ENCODE measurements at places on chromosomes 4 and X.
A peak's percentile ranks its signal among the peaks of the same experiment; 100 is the strongest.

DNA sequence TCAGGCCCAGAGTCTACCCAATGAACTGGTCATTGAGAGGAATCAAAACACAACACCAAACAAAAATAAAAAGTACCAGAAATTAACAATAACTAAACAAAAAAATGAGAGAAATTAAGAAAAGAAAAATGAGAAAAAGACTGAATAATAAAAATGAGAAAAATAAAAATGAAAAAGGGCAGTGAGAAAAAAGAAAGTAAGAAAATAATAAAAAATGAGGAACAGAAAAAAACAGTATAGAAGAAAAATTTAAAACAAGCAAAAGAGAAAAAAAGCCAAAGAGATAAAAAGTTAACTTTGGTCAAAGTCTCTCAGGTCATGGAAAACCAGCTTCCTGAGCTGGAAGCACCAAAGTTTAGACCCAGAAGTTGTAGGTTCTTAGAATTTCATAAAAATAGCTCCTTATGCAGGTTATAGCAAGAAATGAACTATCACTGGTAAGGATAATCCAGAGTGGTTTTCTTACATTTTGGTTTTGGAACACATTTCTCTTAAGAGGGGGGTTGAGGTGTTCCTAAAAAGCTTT lies 51.0 kb upstream of the WDR17 start:
- DNase-seq, result no peak

DNA sequence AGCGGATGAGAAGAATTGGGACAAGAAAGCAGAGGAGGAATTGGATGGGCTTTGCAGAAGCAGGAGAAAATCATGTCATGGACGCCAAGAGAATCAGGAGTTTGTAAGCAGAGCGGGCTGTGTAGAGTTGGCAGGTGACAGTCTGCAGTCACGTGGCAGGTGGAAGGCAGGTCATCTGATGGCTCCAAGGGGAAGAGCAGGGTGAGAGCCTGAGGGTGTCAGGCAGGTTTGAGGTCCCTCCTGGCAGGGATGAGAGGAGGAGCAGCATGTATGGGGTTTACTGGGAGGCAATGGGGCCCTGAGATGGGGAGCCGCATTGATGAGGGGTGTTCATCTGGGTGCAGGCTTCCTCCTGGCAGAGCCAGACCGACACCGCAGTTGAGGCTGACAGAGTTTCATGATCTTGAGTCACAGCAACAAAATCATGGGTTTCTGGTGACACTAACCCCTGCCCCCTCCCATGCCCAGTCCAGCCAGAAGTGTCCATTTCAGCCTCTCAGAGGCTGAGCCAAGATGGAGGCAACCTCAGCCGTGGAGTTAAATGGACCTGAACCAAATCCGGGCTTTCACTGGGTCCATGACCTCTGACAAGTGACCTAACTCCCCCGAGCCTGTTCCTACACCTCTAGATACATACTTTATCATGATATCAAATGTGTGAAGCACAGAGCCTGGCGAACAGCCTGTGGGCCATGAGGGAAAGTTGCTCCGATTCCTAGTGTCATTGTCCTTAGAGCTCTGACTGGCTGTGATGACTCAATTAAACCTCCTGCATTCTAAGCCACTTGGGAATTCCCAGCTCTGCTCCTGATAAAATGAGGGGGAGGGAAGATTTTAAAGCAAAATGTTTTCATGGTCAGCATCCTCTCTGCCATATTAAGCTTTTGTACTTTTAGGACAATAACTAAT lies 36.1 kb downstream of the EVC start:
- no peak for DNase-seq

DNA sequence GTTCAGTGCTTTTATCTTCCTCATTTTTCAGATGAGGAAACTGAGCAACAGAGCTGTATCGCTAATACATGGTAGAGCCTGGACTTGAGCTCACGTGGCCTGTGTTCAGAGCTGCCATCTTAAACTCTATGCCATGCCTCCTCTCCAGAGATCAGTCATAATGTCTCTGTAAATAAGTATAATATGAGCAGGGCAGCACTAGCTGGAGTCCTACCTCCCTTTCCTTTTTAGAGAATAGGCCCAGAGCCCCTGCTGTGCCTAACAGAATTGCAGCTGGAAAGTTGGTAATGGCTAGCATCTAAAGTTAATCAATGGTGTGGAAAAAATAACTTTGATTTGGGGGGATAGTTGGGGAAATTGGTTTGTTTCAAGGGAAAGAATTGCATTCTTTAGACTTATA lies 20.4 kb downstream of the CASP6 start:
- DNase-seq, result no peak

- DNase-seq, result no peak
These were observed 147.2 kb upstream of the BCOR start for GRCh38 chrX:40244980-40245379.

GRCh38 chrX:126063984-126064383 lies 102.1 kb downstream of the DCAF12L2 start:
- DNase-seq, result no peak

GRCh38 chrX:96379951-96380350 lies 304.7 kb upstream of the DIAPH2 start:
- no peak for DNase-seq

- DNase-seq, result no peak
These were observed 94.8 kb downstream of the LARP7 start for GRCh38 chr4:112731715-112732114.

DNA sequence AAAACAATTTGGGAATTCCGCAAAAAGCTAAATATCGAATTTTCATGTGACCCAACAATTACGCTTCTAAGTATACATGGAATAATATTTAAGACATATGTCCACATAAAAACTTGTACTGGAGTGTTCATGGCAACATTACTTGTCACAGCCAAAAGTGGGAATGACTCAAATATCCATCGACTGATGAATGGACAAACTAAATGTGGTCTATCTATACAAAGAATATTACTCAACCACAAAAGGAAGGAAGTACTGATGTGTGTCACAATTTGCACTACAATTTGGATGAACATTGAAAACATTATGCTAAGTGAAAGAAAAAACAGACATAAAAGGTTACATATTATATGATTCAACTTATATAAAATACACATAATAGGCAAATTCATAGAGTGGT lies 71.9 kb downstream of the AFF2 start:
- DNase-seq, result no peak

- no peak for DNase-seq
These were observed 11.5 kb upstream of the CHST7 start for GRCh38 chrX:46561824-46562657.

- no peak for DNase-seq
These were observed 25.4 kb upstream of the PPP2R2C start for GRCh38 chr4:6497796-6498195.

- DNase-seq, result peak; percentile 59
These were observed 136.4 kb downstream of the ZNF674 start for GRCh38 chrX:46408553-46409407.

- no peak for DNase-seq
These were observed 36.1 kb downstream of the RAI2 start for GRCh38 chrX:17824980-17825379.

DNA sequence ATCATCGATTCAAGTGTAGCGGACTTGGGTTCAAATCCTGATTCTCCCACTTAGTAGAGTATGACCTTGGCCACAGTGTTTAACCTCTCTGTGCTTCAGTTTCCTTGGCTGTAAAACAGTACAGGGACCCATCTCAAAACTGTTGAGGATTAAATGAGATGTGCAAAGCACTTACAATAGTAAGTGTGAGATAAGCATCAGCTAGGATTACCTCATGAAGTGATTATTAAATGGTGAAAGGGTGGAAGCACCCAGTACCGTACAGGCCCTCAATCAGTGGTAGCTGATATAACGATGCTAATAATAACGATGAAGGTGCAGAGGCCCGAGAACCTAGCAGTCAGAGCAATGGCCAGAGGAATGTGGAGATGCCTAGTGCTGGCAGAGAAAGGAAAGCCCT lies 45.1 kb downstream of the PRPS1 start:
- no peak for DNase-seq

DNA sequence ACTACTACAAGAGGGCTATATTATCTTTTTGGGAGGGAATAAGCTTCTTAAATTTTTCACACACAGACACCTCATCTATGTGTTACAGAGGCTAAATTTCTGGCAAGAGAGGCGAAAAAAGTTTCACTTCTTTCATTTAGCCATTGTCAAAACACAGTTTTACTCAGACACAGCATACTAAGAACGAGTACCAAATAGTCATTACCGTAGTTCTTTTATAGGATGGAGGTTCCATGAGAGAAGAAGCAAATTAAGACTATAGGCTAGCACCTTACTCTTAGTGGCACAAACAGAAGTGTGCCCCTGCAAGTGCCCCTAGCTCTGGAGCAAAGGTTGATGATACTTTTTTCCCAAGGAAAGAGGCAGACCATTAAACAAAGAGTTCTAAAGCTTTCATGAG lies 26.2 kb downstream of the UGT2B7 start:
- DNase-seq, result no peak

GRCh38 chr4:149136951-149137620 lies 678.6 kb downstream of the IQCM start:
- DNase-seq, result no peak

GRCh38 chr4:113278324-113278934 lies 229.0 kb downstream of the ANK2 start:
- DNase-seq, result peak; percentile 40

DNA sequence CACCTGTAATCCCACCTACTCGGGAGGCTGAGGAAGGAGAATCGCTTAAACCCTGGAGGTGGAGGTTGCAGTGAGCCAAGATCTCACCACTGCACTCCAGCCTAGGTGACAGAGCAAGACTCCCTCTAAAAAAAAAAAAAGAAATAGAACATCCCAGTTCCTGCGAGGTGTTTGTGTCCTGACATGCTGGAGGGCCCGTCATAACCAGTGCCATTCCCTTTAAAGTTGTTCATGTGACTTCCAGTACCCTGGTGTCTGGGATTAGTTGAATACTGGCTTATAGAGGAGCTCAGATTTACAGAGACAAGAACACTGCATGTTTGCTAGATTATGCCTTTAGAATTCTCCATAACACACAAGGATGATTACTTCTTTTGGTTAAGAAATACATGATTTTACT lies 37.6 kb upstream of the TADA2B start:
- no peak for DNase-seq

DNA sequence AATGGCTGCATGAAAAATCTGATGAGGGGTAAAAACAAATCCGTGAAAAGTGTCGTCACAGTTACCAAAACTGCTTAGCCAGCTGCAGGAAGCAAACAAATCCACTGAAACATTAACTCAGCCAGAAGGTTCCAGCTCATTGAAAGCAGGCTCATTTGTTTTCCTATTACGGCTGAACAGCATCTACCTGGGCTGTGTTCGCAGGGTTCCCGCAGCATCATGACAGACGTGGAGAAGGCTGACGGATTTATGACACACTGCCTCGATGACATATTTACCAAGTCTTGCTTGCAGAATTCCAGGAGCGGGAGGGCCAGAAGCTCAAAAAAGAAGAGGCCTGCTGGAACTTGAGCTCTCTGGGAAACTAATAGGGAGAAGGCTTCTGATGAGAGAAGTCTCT lies 781.1 kb downstream of the RAB28 start:
- no peak for DNase-seq

DNA sequence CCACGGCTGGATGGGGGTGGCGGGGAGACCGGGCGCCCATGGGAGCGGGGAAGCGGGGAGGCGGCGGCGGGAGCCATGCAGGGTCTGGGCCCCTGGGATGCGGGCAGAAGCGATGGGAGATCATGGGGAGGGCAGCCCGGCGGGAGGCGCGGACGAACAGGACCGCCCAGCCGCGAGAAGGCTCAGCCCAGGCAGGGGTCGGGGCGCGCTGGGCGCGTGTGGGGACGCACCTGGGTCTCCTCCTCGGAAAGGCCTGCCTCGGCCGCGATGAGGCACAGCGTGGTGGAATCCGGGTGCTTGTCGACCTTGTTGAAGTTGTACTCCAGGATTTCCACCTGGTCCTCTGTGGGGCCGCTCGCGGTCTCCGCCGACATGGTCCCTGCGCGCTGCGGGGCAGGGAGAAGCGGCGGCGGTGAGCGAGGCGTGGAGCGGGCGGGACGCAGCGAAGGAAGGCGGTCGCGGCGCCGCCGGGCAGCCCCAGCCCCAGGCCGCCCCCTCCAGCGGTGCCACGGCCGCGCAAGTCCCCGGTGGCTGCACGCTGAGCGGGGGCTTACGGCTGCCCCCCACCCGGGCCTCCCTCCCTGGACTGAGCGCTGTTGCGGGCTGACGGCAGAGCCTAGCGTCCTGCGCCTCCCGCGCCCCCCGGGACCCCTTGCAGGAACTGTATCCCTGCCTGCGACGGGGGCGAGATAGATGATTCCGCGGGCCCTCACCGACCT lies 25.3 kb downstream of the HOPX start:
- DNase-seq, result peak; percentile 18

GRCh38 chr4:1663549-1663948 lies 20.6 kb downstream of the FAM53A start:
- DNase-seq, result no peak

- no peak for DNase-seq
These were observed 24.6 kb downstream of the ADGRG2 start for GRCh38 chrX:19097553-19098283.

DNA sequence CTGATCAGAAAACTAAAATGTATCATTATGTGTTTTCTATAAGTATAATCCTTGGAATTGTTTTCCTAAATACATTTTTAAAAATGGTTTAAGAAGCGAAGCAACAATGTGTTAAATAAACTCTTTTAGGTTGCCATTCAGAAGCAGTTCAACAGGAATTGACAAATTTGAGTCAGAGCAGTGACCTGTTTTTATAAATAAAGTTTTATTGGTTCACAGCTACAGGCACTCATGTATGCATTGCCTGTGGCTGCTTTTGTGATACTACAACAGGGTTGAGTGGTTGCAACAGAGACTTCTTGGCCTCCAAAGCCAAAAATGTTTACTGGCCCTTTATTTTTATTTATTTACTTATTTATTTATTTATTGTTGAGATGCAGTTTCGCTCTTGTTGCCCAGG lies 99.5 kb downstream of the FRMPD4 start:
- DNase-seq, result no peak

DNA sequence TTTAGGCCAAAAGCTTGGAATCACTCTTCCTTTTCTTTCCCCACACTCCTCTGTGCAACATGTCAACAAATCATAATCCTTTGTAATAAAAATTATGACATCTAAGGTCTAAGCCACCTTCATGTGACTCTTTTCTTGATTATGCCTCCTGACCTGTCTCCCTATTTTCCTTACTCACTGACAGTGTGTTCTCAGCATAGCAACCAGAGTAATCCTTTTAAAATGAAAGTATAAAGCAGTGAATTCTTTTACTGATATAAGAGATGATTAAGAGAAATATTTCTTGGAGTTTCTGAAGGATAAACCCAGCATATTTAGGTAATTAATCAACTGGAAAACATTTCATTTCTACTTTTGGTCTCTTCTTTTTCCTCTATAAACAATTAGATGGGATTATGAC lies 44.7 kb downstream of the USO1 start:
- no peak for DNase-seq

DNA sequence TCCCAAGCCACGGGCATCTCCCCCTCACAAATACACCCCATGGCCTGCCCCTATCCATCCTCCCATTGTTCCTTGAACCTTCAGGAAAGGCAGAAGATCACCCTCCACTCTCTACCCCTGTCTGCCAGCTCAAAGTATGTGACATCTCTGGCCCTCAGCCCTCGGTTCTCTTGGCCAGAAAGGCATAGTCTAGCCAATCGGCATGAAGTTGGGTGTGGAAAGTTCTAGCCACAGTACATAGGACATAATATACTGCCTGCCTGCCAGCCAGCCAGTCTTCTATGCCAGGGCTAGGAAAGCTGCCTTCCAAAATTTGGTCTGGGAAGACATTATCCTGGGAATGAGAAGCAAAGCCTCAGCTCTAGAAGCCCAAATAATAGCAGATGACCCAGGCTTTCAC lies 3.2 kb upstream of the PLP1 start:
- no peak for DNase-seq

- no peak for DNase-seq
These were observed 2153.6 kb upstream of the AGA start for GRCh38 chr4:179595671-179596410.
